Colonic mucosa (tissue), 4 donors: ENCODE measurements at places on chromosomes 1 and 21. TPM values are rescaled to one million over a fixed set of nuclear protein-coding genes. Genes with fewer than 3 reads are reported as not detected.

Gene SLC35D1
- 48.1 TPM for total RNA-seq

Gene TRNP1
- total RNA-seq = 2.7 TPM

Gene CYP2J2
- 39.2 TPM for total RNA-seq

Gene AHDC1
- total RNA-seq = 26.8 TPM

Gene CLK2
- 66.4 TPM for total RNA-seq

Gene LCE1B
- not detected for total RNA-seq

Gene RORC
- 27.7 TPM for total RNA-seq

Gene ACTRT2
- total RNA-seq = not detected

Gene BCL2L15
- total RNA-seq = 191 TPM

Gene CRABP2
- total RNA-seq = 1.4 TPM

Gene HMCN1
- total RNA-seq = 3.7 TPM

Gene OR10J1
- total RNA-seq = not detected

Gene KCNA3
- total RNA-seq = 0.93 TPM

Gene RBP7
- 0.56 TPM for total RNA-seq
